ENCODE measurements at places on chromosomes 1 and 21.

DNA sequence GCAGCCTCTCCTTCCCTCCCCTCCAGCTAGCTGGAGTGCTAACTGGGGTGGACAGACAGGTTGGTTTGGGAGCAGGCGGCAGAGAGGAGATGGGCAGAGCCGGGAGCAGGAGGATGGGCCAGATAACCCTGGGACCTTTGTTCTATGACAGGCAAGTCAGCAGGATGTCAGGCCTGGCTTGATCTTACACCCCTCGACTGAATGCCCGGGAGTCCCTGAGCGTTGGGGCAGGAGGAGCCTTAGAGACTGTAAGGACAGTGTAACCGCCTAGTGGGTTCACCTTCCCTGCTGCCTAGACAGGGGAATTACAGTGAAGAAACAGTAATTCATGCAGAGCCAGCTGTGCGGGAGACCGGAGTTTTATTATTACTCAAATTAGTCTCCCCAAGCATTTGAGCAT is 60.2 kb downstream of the MDM4 start:
- no peak for DNase-seq

DNA sequence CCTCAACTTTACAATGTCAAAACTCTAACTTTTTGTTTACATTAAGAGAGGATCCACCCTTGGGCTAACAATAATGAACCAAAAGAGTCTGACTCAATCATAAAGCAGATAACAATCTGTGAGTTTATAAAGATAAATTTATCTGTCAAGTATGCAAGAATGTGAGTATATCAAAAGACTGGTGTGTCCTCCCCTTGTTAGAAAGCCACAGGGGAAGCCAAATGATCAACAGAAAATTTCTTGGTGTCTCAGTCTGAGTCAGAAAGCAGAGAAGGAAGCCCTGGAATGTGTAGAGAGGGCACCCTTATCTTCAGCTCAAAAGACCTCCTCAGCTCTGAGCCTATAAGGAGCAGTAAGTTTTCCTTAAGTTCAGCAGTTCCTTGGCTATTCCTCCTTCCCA is 13.9 kb upstream of the PDIK1L start:
- DNase-seq: no peak

GRCh38 chr1:236888903-236889302 is 93.8 kb downstream of the MTR start:
- DNase-seq: peak; percentile 7

DNA sequence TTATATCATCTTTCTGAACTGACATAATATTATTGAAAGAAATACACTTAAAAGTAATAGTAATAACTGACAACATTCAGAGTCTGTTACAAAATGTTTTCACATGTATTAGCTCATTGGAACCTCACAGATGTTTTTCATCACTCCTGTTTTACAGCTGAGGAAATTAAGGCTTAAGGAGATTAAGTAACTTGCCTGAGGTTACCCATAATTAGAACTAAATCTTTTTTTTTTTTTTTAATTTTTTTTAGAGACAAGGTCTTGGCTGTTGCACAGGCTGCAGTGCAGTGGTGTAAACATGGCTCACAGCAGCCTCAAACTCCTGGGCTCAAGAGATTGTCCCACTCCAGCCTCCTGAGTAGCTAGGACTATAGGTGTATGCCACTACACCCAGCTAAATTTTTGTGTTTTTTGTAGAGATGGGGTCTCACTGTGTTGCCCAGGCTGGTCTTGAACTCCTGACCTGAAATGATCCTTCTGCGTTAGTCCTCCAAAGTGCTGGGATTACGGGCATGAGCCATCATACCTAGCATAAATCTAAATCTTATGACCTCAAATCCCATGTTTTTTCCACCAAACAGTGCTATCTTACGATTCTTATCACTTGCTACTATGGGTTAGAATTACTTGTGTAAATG is 64.7 kb upstream of the MACF1 start:
- no peak for DNase-seq

DNA sequence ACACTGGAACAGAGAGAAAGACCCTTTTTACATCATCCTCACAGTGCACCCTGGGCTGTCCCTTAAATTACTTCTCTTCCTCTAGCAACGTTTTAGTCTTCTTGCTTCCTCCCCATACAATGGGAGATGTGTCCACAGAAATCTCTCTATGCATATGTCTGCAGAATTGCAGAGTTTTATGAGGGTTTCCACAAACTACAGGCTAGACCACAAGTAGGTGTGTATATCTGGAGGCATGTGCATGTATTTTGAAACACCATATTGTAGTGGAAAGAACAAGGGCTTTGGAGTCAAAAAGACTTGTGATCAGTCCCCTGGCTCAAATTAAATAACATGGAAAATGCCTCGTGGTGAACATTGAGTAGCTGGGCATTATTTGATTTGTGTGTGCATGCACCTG is 121.3 kb upstream of the IPO9 start:
- DNase-seq: no peak

GRCh38 chr1:7422561-7422960 is 348.5 kb upstream of the VAMP3 start:
- DNase-seq: no peak

DNA sequence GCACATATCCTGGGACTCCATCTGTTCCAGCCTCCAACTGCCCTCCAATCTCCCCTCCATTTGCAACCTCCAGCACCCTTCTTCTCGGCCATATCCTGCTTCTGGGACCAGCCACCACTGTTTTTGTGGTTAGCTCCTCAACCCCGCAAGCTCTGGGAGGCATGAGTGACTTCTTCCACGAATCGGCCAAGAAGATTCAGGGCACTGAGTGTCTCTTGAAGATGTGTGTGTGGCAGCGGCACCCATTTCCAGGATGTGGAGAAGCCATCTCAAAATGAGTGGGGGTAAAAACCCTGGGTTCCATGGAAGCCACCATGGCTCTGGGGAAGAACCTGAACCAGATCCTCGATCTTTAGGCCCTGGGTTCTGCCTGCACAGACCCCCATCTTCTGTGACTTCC is 194.6 kb downstream of the SLC45A1 start:
- DNase-seq: no peak

- DNase-seq: no peak
Measured at GRCh38 chr1:26257222-26257621, 22.7 kb upstream of the SH3BGRL3 start.

- DNase-seq: no peak
Measured at GRCh38 chr1:103489935-103490334, 35.6 kb upstream of the RNPC3 start.

- no peak for DNase-seq
Measured at GRCh38 chr1:202074985-202075384, 47.7 kb upstream of the GPR37L1 start.

- no peak for DNase-seq
Measured at GRCh38 chr1:192357924-192358323, 41.1 kb downstream of the RGS21 start.

- no peak for DNase-seq
Measured at GRCh38 chr1:28374297-28374696, 4.8 kb downstream of the PHACTR4 start.

DNA sequence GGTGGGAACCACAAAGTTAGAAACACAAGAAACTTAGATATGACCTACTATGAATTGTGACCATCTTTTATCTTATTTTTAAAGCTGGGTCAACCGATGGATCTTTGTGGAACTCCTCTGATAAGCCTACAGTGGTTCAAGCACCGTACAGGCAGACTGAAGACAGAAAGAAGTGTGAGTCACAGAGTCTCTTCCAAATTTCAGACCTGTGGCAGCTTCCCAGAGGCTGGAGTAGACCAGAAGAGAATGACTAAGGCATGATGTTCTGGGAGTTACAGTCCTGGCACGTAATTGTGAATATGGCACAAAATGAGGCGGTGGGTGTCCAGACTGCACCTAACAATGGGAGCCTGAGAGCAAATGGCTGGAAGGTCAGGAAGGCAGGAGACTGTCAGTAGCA is 70.0 kb downstream of the LMO4 start:
- DNase-seq: no peak

DNA sequence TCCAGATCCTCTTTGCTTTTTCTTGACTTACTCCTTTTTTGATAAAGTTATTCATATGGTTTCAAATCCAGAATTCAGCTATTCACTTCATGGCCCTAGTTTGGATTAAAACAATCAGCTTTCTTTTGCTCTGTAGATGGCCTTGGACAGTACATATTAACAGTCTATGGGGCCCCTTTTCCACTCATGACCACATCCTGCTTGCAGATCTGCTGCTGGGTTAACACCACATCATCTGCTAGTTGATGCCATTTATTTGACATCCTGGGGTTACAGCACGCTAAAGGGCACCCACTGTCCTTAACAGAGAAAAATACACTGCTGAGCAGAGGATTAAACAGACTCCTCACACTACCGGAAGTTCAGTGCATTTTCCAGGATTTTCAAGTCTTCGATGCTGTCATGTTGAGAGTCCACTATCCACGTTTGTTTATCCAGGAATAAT is 941 bp upstream of the IFI16 start:
- DNase-seq: no peak

DNA sequence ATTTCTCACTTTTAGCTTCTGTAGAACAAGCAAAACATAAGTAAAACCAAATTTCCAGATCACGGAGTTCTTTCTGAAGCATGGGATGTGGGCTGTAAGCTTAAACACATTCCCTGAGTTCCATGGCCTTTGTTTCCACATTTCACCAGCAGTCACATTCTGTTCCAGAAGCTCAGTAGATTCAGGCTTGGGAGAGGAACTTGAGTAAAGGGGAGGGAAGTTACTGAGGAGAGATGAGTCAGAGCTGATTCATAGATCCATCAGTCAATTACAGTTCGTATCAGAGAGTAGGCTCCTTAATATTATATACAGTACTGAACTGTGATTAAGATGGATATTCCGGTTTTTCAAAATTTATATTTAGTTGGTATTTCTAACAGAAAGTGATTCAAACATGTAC is 614.3 kb downstream of the NCAM2 start:
- DNase-seq: no peak

- DNase-seq: no peak
Measured at GRCh38 chr1:87329051-87329525, 408 bp downstream of the LMO4 start.

DNA sequence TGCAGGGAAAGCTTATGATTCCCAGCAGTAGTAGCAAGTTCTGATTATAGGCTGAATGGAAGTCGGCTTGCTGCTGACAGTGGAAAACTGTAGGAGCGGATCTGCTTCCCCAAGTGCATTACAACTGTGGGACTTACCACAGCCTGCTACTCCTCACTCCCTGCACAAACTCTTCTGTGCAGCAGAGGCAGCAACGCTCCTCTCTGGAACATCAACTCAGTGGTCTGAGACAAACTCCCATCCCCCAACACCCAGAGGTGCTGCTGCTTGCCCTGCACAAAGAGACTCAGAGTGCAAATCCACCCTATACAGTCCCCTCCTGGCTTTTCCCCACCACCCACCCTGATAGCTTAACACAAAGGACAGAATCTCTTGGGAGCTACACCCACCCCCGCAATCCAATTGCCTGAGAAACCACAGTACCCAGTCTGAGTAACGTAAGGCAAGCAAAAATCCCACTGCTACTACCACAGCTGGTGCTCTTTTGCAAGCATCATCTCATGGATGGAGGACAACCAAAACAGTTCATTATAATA is 1455.2 kb downstream of the AMY1C start:
- DNase-seq: no peak

- DNase-seq: no peak
Measured at GRCh38 chr1:182003025-182003725, 58.3 kb downstream of the ZNF648 start.

DNA sequence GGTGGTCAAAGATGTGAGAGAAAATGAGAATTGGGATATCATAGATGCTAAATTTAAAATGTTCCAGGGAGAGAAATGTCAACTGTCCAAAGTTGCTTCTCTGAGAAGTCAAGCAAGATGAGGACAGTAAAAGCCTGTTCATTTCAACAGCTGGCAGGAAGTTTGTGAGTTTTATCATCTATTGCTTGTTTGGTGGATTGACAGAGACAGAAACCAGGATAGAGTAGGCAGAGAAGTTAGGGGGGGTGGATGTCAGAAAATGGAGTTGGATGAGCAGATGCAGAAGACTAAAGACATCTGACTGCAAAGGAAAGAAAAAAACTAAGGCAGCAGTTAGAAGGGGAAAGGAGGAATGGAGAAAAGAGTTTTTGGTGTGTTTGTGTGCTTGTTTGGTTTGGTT is 78.4 kb downstream of the AK5 start:
- no peak for DNase-seq

DNA sequence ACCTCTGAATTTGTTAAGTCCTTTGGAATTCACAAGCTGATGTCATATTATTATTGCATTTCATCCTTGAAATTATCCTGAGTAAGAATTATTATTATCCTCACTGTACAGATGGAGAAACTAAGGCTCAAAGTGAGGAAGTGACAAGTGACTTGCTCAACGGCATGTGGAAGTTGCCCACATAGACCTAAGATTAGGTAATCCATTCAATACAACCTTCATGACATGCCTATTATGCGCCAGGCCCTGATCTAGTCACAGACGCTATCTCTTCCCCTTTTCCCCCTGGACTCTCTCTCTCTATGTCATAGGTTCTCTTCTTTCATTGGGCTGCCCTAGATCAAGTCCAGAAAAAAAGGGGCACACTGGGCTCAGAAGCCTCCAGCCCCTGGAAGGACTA is 84.9 kb upstream of the KCNK2 start:
- no peak for DNase-seq

DNA sequence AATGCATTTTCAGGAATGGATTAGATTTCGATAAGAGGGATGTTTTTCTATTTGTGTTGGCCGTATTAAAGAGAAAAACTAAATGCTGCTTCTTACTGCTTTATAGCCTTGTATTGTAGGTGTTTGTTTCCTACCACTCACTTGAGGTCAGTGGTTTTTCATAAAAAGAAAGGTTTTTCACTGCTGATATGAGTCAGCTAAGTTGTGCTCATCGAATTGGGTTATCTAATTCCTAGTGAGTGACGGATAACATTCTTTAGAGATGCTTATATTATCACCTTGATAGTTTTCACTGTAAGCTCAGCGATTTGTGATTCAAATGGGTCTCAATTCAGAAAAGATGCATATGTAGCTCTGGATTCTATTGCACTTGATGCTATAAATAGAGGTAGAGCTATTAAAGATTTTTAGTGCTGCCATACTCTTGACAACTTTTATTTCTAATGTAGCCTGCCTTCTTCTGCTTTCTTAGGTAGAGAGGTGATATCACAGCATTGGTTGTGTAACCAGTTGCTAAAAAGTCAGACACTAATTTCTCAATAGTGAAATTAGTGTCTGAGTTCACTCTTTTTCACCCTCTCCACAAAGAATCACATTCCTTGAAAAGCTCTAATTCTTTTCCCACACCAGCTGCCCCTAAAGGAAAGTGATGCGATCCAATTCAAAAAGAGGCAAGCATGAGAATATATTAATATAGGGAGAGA is 180.0 kb downstream of the RASAL2 start:
- DNase-seq: no peak

GRCh38 chr1:3410142-3410925 is 44.1 kb upstream of the ARHGEF16 start:
- DNase-seq: no peak

DNA sequence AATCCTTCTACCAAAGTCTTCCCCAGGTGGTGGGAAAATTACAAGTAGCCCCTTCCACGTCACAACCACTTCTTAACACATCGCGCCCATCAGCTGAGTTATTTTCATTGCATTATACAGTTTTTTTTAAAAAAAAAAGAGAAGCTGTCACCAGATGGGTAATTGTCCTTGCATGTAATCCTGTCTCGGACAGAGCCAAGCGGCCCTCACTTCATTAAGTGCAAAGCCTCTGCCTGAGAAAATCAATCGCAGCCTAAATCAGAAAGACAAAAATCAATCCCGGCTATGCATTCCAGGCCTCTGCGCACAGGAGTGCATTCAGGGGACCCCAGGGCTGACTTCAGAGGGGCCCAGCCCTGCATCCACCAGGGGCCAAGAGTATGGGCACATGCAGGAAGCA is 538.9 kb downstream of the NPHP4 start:
- DNase-seq: no peak

- no peak for DNase-seq
Measured at GRCh38 chr1:235078480-235079381, 49.9 kb downstream of the TOMM20 start.
